ENCODE measurements at places on chromosomes 12 and 14.

- no peak for DNase-seq
These were observed 5.4 kb downstream of the SLC15A4 start for GRCh38 chr12:128818065-128819022.

- DNase-seq = no peak
These were observed 30.8 kb downstream of the LEMD3 start for GRCh38 chr12:65200007-65200665.

- DNase-seq = no peak
These were observed 702.8 kb downstream of the VRK1 start for GRCh38 chr14:97499790-97500481.

DNA sequence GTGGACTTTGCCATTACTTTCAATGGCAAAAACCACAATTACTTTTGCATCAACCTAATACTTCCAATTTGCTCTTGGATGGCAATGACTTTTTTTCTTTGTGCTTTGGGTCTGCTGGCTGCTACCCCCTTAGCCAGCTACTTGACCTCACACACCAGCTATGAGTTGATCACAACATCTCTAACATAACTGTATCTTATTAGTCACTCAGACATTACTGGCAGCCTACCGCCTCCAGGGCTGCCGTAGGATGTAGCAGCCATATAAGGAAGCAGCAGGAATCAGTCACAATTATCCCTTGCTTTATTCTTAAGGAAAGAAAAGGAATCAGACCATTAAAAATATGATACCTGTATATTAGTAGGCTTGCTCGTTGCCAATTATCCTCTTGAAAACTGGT is 260.5 kb downstream of the ADAMTS20 start:
- DNase-seq = no peak

- DNase-seq = peak; percentile 88
These were observed 146.1 kb upstream of the NCOR2 start for GRCh38 chr12:124713436-124714082.

DNA sequence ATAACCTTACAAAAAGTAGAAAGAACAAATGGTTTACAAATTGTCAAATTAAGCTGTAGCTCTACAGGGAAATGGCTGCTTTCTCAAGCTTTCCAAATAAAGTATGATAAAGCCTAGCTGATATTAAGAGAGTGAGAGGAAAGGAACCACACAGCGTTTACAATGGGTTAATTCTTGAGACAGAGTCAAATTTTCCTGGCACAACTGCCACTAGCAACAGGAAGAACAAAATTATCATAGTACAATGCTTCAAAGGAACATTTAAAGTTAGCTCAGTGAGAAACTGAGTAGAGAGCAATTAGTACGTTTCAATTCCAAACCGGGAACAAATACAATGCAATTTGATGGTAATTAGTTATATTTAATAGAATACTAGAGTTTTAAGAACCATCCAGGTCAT is 116.0 kb downstream of the PPP1R12A start:
- no peak for DNase-seq

DNA sequence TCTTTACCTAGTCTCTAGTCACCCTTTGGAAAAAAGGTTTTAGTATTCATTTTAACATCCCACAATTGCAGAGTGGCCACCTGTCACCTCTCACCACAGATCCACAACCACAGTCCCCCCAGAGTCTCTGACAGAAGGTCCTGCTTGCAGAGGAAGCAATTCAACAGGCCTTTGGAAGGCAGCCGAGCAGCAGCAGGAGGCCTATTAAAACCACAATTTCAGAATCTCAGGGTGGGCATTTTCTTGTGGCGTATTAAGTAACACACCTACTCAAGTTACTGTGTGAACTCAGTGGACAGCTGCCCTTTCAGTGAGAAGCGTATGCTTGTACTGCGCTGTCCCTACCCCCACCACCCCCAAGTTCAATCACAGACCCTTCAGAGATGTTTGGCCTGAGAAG is 234.0 kb upstream of the HMGA2 start:
- DNase-seq = no peak

GRCh38 chr12:116226026-116226425 is 51.5 kb downstream of the MED13L start:
- DNase-seq = no peak

- no peak for DNase-seq
These were observed 104.4 kb downstream of the SINHCAF start for GRCh38 chr12:31221551-31221945.

GRCh38 chr14:106505366-106505765 is 979.0 kb downstream of the TMEM121 start:
- DNase-seq = no peak

GRCh38 chr12:13702381-13702780 is 279.0 kb downstream of the GRIN2B start:
- DNase-seq = no peak

DNA sequence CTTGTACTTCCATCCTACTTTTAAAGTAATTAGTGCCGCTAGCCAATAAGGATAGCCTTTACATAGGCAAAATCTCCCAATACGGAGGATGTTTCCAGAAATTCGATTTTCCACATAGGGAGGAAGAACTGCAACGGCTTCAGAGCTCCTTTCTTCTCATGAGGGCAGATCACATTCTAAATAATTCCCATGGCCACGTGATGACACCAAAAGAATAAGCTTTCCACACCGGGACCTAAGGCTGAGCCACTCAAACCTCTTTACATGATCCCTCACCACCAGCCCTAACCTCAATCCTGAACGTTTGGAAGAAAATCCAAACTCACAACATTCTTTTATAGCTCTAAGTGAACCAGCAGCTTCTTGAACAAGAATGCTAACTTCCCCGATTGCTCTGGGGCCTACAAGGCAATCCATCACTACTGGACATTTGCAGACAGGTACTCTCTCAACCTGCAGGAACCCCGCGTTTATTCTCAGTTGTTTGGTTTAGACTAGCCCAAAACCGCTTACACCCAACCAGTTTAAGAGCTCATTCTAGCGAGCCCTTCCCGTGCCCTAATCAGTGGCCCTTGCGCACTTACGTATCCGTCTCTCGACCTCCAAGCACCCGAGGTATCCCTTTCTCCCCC is 884 bp downstream of the CAPRIN2 start:
- DNase-seq = no peak

DNA sequence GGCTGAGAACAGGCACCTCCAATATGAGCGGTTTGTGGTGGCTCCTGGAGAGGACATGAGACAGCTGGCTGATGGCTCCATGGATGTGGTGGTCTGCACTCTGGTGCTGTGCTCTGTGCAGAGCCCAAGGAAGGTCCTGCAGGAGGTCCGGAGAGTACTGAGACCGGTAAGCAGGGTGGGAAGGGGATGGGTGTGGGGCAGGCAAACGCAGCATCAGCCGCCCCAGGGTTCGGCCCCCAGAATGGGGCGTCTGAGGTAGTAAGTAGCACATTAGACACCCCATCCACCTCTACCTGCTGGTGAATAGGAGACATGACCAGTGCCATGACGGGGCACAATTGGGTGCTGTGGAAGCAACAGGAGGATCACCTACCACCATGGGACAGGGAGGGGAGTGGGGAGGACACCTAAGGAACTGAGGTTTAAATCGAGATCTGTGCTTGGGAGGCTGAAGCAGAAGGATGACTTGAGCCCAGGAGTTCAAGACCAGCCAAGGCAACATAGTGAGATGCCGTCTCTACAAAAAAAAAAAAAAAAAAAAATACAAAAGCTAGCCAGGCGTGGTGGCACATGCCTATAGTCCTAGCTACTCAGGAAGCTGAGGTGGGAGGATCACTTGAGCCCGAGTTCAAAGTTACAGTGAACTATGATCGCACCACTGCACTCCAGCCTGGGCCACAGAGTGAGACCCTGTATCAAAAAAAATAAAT is 25.5 kb downstream of the ITGA7 start:
- DNase-seq = no peak

- DNase-seq = no peak
These were observed 193.1 kb upstream of the FAR2 start for GRCh38 chr12:28955931-28956330.

DNA sequence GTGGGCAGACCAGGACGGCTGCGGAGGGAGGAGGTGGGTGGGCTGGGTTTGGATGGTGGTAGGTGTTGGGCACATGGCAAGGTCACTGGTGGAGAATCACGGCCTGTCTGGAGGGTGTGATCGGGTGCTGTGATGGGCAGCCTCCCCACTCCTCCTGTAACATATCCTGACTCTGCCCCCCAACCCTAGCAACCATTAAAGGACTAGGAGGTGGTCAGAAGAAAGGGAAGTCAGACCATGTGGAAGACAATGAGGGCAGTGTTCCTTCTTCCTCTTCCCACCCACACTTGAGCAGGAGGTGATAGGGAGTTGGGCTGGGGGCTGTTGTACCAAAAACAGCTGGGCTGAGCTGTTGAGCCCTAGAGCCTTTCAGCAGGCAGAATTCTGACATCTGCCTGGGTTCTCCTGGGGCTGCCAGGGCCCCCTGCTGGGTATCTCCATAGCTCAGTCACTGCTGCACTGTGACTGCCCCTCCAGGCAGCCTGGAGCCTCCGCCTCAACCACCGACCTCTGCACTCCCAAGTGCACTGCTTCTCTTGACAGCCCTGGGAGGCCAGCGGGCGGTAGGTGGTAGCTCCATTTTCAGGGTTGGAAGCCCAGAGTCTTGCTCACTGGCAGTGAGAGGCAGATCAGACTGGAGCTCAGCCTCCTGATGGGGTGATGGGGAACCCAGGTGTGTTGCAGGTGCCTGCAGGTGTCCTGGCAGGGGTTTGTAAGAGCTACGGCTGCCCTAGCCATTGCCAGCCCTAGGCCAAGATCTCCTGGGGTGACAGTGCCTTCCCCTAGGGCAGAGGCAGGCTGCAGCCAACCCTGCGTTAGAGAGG is 15.4 kb downstream of the VASH1 start:
- DNase-seq = peak; percentile 44

- DNase-seq = no peak
These were observed 170.2 kb downstream of the BCAT1 start for GRCh38 chr12:24778486-24779304.

GRCh38 chr12:57524814-57525614 is 2.4 kb downstream of the MBD6 start:
- DNase-seq = no peak

DNA sequence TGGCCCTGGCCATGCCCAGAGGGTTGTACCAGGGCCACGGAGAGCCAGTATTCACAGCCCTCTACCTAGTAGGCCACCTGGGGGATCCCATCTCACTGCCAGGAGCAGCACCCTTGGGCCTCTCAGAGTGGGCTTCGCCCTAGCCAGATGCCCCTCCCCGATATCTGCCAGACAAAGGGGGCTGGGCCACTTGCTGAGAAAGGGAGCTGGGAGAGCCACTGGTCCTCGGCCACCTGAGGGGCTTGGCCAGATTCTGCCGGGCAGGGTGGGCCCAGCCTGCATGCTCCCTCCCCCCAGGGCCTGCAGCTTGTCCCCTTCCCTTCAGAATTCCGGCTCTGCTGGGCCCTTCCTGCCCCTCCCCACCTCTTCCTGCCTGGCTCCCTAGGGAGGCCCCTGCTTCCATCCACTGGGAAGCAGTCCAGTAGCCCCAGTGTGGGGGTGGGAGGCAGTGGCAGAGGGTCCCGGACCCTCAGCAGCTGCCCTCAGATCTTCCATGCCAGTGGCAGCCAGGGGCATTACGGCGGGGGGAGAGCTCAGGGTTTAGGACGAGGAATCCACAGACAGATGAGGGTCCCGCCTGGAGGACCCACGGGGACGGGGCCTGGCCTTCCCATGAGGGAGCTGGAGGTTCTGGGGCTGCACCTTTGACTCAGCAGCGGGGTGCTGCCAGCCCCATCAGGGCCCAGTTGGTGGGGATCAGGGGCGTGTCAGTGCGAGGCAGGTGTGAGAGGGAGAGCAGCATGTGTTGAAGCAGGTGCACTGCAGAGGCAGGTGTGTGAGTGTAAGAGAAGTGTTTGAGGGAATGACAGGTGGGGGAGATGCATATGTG is 2.4 kb downstream of the CRIP2 start:
- DNase-seq = no peak

GRCh38 chr14:33165144-33165925 is 226.7 kb downstream of the NPAS3 start:
- no peak for DNase-seq

DNA sequence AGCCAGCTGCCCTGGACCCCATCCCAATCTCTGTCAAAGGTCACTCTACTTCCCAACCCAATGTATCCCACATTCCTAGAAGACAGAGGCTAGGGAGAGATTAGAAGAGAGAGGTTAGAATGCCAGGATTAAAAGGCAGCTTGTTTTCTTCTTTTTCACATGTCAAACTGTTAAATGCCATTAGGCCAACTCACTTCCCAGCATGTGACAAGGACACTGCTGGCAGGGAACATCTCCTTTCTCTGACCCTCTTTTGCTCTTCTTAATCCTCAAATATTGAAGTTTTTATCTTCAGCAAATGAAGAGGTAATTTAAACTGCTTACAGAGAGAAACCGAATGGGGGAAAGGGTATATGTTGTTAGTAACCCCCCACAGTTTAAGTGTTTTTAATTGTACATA is 89.1 kb downstream of the BBS10 start:
- DNase-seq = no peak

GRCh38 chr14:52266179-52266578 is 1.3 kb upstream of the PTGDR start:
- no peak for DNase-seq

DNA sequence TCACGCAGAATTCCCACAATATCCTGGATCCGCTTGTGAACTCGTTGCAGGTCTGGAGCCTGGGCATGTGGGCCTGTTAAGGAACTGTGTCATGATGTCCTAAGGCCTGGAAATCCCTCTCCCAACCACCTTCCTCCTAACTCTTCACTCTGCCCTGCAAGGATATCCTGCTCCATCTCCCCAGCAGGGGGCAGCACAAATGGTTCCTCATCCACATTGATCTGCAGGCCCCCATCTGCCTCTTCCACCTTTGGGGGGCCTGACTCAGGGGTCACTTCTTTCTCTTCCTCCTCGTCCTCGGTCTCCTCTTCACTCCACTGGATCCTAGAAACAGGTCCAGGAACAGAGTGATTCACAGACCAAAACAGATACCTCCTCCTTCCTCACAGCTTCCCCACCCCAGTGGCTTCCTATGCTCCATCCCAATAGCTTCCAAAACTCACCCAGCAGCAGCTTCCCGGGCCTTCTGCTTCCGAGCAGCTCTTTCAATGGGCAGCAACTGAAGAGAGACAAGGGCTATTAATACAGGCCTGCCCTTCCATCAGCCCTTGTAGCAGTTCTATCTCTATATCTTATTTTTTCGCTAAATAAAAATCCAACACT is 4.5 kb downstream of the NOP2 start:
- no peak for DNase-seq

DNA sequence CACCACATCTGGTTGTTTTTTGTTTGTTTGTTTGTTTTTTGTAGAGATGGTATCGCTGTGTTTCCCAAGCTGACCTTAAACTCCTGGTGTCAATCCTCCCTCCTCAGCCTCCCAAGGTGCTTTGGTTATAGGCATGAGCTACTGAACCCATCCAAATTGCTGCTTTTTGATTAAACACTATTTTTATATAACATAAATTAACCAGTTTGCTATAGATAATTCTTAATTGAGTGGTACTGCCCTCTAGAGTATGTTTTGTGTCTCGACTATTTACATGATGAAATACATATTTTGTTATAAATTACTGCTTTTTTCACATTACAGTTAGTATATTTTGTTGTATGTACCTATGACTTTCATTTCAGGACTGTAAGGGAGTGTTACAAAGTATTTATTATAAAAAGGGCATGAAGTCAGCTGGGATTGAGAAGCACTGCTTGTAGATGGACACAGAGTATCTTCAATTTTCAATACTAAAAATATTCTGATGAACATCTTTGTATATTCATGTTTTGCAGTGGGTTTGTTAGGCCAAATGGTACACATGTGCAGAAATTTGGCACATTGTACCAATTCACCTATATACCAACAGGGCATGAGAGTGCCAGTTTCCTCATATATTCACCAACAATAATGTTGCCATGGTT is 14.9 kb upstream of the SCAF11 start:
- DNase-seq = no peak
